RWPE1 (cell line): ENCODE measurements at places on chromosomes 6 and 20.

- no peak for DNase-seq
Observed at GRCh38 chr20:38130687-38131587, 34.1 kb downstream of the TGM2 start.

- no peak for DNase-seq
Observed at GRCh38 chr6:169993861-169994481, 242.5 kb downstream of the ERMARD start.

GRCh38 chr20:7728338-7728737 lies 211.9 kb downstream of the HAO1 start:
- peak; percentile 18 for DNase-seq

DNA sequence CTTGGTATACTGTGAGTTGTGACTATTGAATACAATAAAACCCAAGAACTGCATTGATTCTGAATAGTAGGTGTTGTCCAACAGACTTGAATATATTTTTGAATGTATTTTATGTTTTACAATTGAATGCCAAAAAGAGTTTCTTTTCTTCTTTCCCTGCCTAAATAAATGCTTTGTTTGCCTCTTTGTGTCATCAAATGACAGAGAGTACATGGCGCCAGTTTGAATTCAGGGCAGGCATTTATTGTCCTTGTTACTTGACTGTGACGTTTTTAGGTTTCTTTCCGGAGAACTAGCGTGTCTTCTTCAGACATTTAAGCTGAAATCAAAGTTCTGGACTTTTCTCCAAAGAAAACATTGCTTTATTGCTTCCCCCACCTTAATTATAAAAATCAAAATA lies 16.6 kb downstream of the KIF3B start:
- no peak for DNase-seq

- peak; percentile 70 for DNase-seq
Observed at GRCh38 chr6:14876778-14877613, 368.9 kb upstream of the JARID2 start.

DNA sequence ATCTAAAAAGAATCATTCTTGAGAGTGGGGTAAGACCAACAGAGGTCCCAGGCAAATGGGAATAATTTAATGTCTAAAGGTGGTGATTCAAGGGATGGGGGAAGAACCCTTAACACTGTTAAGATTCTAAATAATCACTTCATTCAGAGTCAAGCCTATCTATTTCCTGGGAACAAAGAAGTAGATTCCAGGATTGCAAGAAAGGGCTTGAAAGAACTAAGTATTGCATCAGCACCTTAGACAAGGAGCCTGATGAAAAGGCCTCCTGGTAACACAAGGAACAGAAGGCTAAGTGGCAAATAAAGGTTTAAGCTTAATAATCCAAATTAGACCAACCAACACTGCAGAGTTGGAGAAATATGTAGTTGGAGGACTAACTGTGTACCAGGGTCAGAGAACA lies 620.7 kb upstream of the BTBD3 start:
- DNase-seq: no peak

DNA sequence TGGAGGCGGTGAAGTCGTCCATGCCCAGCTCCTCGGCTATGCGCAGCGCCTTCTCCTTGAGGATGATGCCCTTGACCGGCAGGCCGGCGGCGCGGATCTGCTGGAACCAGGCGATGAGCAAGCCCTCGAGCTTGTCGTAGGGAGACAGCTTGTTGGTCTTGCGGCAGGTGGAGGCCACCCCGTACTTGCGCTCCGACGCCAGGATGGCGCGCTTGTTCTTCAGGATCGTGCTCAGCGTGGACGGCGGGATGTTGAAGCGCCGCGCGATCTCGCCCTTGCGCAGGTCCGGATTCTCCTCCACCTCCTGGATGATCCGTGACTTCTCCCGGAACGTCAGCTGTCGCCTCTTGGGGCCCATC lies 435 bp downstream of the CENPB start:
- DNase-seq: no peak

DNA sequence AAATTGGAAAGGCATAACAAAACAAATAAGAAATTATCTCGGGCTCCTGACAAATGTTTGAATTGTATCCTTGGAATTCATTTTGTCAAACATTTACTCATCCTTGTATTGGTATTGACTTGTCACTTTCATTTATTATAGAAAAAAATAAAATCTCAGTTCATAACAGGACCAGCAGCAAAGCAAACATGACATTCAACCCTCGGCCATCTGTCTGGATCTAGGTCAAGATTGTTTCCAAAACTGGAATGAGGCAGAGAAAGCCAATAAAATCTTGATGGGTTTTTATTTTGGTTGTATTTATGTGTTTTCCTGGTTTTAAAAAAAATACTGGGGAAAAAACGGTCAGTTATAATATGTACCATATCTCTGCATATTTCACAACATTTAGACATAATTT lies 42.9 kb upstream of the FABP7 start:
- no peak for DNase-seq

DNA sequence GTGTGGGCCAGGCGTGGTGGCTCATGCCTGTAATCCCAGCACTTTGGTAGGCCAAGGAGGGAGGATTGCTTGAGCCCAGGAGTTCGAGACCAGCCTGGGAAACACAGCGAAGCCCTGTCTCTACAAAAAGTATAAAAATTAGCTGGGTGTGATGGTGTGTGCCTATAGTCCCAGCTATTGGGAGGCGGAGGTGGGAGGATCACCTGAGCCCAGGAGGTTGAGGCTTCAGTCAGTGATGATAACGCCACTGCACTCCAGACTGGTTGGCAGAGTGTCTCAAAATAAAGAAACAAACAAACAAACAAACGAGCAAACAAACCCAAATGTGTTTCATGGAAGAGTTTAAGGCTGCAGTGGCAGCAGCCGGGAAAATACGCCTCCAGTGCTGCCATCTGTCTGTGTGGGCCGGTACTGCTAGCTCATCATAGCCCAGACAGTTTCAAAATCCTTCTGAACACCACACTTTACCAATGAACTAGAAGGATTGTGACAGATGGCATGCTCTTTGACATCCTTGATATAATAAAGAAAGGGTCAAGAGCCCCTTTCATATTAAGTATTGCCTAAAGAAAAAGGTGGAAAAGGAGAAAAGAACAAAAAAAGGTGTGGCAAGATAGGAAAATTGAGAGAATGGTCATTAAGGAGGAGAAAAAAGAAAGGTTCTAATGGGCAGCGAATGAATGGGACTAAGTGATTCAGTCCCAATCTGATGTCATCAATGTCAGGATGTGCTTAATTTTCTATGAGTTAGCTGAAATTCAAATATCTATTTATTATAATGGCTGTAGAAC lies 298.6 kb downstream of the SYNE1 start:
- peak; percentile 13 for DNase-seq

- DNase-seq: no peak
Observed at GRCh38 chr20:35166242-35166830, 5.5 kb upstream of the PROCR start.

DNA sequence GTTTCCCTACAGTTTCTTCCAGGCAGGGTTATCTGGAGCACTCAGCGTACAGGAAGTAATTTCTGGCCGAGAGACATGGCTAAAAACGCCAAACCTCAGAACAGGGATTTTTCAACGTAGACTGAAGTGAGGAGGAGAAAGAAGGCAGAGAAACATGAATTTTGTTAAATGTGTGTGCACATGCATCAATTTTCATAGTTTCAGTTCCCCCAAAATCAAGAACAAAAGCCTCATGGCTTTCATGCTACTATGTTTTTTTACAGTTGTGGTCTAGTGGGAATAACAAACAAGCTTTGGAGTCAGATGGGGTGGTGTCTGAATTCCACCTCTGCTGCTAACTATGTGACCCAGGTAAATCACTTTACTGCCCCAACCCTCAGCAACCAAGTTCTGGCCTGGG lies 4.9 kb downstream of the TOMM34 start:
- DNase-seq: no peak

DNA sequence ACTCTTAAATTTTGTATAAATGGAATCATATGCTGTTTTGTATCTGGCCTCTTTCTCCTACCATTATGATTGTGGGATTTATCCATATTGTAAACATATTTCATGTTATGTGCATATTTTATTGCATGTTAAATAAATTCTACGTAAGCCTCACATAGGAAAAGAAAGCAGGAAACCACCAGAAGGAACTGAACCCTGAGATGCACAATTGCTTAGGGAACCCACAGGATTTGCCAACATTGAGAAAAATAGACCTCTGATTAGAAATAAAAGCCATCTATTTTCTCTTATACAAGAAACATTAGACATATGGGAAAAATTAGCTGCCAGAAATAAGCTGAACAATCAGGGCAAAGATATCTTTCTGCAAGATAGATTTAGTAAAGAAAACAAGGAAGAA lies 111.2 kb upstream of the CARMIL1 start:
- DNase-seq: no peak

DNA sequence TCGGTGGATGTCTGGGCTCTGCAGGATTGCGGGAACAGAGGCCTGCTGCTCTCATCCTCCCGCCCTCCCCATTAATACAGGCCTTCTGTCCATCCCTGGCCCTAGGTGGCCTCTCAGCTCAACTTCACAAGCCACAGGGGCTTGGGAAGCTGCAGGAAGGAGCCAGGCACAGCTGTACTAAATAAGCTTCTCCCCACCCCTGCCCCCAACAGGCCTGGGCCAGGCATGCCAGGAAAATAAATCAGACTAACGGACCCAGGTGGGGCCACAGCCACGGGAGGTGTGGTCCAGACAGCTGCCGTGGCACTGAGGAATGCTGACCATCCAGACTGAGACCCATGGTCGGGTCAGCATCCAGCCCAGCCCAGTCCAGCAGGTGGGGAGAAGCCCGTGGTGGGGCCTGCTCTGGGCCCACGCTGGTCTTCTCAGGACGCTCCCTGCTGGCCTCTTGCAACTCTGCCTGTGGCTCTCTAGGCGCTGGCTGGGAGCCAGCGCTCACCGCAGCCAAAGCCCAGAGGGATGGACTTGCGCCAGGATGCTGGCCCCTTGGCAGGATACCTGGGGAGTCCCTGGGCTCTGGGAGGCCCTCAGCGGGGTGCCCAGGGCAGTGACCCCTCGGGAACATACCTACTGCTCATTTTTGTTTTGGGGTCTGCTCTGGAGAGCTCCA lies 8.6 kb upstream of the YTHDF1 start:
- DNase-seq: peak; percentile 63

GRCh38 chr6:8557014-8557748 lies 121.8 kb upstream of the SLC35B3 start:
- no peak for DNase-seq

- no peak for DNase-seq
Observed at GRCh38 chr6:16576451-16577368, 184.6 kb downstream of the ATXN1 start.

DNA sequence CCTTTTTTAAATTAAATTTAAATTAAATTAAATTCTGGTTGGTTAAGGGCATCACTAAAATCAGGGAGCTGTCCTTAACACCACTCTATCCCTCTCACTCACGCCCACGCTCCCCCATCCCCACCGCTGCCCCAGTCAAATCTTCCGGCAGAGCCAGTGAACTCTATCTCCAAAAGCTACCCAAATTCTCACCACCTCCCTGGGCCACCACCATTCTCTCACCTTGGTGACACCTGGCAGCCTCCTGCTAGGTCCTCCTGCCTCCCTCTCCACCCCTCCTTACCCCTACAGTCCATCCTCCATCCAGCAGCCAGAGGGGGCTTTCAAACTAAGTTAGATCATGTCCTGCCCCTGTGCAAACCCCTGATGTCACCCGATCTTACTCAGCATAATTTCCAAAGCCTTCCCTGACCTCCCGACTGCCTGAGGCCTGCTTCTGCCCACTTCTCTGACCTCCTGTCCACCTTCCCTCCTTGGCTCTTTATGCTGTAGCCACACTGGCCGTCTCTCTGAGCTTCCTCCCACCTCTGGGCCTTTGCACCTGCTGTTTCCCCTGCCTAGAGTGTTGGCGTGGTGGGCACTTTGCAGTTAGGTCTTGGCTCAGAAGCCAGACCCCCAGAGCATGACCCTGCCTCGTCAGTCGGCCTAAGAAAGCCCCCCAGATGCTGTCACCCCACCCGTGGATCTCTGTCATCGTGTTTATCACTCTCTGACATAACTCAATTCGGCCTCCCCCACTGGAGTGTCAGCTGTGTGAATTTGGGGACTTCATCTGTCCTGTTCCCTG lies 24.7 kb downstream of the PTGIS start:
- DNase-seq: no peak

GRCh38 chr6:47358440-47359225 lies 48.9 kb upstream of the TNFRSF21 start:
- DNase-seq: no peak

DNA sequence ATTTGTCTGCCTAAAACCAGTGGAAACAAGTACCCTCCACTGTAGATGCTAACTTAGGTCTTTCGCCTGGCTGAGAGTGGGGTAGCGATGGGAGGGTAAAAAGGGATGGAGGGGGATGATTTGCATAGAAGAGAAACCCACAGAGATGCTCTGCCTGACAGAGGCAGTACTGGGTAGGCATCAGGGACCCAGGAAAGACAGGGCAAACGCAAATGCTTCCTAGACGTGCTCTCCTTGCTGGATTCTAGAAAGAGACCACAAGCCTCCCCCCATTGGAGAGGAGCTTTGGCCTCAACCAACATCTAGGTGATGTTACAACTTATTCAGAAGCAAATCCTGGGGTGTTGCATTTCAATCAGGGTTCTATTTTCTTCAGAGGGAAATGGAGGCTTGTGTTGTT lies 3.2 kb downstream of the OLIG3 start:
- DNase-seq: no peak

GRCh38 chr6:30820193-30820592 lies 64.1 kb upstream of the DDR1 start:
- DNase-seq: peak; percentile 75

DNA sequence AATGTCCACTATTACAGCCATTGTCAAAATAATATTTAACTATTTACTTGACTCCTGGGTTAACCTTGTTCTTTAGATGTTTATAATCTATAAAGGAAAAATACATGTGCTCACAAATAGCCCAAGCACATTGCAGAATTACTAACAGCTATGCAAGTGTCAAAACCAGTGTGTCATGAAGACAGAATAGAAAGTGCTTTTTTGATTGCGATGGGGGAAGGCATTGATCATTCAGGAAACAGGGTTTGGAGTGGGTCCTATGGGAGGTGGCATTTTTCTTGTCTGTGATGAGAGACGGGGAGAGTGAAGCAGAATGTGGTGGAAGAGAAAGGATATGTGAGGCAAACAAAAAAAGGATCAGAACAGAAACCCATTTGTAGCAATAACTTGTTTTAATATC lies 1.0 kb upstream of the AGPAT4 start:
- no peak for DNase-seq

DNA sequence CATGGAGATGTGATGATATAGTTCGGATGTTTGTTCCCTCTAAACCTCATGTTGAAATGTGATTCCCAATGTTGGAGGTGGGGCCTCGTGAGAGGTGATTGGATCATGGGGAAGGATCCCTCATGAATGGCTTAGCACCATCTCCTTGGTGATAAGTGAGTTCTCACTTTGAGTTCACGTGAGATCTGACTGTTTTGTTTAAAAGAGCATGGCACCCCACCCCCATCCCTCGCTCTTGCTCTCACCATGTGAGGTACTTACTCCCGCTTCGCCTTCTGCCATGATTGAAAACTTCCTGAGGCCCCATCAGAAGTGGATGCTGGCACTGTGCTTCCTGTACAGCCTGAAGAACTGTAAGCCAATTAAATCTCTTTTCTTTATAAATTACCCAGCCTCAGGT lies 10.9 kb downstream of the SLC32A1 start:
- DNase-seq: no peak

- no peak for DNase-seq
Observed at GRCh38 chr6:10655508-10656055, 38.8 kb downstream of the C6orf52 start.

GRCh38 chr20:22574545-22575086 lies 9.8 kb downstream of the FOXA2 start:
- no peak for DNase-seq
